ENCODE measurements at places on chromosomes 4 and X. TPM values are rescaled to one million over a fixed set of nuclear protein-coding genes. Genes with fewer than 3 reads are reported as not detected.

MAGEA6 gene
- not detected for total RNA-seq

DNA sequence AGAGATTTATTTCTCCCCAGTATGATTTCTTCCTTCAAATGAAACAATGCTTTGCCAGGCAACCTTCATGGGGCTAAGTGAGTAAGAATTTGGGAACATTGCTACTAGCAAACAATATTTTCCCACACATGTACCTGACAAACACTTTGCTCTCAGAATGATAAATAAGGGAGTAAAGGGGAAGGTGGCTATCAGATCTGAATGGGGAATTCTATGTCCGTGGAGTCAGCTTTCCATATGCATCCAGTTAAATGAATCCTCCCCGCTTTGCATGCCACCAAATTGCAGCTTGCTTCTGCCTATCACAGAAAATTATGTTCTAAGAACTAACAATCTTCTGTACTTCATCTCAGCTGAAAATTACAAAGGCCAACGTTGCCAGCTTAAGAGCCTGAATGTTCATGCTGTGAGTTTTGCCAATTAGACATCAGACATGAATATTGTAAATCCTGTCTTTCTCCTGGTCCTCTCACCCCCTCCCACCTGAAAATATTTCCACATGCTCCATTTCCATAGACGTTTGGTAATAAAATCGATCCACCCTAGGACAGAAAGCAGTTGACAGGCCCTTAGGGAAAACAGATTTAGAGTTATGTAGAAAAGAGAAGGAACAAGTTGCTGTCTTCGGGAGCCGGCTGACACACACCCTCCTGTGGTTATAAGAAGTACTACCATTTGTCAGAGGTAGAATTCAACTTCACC is 6.3 kb downstream of the MEPE start:
- no peak for DNase-seq

DNA sequence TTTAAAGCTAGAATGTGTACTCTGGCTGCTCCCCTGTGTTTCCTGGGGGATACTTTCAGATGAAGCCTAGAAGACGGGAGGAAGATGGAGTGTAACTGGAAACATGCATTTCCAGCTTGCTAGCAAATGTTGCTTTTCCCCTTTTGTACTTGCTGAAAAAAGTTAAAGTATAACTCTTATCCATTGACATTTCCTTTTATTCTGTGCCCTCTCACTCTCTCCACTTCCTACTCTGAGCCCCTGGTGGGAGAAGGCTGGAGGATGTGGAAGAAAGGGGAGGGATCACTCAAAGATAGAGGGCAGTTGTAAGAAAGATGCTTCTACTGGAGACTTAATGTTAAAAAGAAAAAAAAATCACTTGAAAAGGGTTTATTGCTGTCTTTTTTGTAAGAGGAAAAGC is 396.5 kb downstream of the DTHD1 start:
- DNase-seq: no peak

- peak; percentile 10 for DNase-seq
These were observed 37.4 kb downstream of the LHFPL1 start for GRCh38 chrX:112642349-112642748.

UGDH gene
- 3.6 TPM for total RNA-seq

- DNase-seq: no peak
These were observed 8.9 kb upstream of the P2RY8 start for GRCh38 chrX:1545776-1546408.

DNA sequence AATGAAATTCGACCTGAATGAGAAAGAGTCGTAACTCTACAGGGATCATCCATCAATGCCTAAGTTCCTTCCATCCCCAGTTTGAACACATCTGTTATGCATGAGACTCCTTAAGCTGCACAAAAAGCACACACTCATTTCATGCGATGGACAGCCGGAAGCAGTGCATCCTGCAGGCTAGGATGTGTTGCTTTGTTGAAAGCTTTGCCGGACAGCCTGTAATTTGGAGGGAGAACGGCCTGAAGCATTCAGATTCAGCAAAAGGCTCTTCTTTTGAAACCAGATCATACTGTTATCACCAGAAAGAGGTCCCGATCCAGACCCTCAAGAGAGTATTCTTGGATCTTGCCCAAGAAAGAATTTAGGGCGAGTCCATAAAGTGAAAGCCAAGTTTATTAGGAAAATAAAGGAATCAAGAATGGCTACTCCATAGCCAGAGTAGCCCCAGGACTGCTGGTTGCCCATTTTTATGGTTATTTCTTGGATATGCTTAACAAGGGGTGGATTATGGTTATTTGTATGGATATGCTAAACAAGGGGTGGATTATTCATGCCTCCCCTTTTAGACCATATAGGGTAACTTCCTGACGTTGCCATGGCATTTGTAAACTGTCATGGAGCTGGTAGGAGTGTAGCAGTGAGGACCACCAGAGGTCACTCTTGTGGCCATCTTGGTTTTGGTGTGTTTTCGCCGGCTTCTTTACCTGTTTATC is 48.1 kb upstream of the DHRSX start:
- no peak for DNase-seq

CLCN4 gene
- not detected for total RNA-seq

GRCh38 chr4:100391086-100391485 is 126.7 kb downstream of the EMCN start:
- no peak for DNase-seq

DNA sequence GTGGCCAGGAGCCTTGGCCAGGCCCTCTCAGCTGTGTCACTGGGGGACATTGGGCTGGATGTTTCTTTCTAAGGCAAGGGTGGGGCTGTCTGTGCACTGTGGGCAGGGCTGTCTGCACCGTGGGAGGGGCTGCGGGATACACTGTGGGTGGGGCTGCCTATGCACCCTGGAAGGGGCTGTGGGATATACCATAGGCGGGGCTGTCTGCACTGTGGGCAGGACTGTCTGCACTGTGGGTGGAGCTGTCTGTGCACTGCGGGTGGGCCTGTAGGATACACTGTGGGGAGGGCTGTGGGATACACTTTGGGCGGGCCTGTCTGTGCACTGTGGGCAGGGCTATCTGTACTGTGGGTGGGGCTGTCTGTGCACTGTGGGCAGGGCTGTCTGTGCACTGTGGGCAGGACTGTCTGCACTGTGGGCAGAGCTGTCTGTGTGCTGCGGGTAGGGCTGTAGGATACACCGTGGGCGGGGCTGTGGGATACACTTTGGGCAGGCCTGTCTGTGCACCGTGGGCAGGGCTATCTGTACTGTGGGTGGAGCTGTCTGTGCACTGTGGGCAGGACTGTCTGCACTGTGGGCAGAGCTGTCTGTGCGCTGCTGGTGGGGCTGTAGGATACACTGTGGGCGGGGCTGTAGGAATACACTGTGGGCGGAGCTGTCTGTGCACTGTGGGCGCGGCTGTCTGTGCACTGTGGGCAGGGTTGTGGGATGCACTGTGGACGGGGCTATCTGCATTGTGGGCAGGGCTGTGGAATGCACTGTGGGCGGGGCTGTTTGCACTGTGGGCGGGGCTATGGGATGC is 31.1 kb downstream of the ACOX3 start:
- peak; percentile 69 for DNase-seq

SMIM10 gene
- not detected for total RNA-seq

- no peak for DNase-seq
These were observed 130.3 kb downstream of the ADGRA3 start for GRCh38 chr4:22385611-22386011.

DNA sequence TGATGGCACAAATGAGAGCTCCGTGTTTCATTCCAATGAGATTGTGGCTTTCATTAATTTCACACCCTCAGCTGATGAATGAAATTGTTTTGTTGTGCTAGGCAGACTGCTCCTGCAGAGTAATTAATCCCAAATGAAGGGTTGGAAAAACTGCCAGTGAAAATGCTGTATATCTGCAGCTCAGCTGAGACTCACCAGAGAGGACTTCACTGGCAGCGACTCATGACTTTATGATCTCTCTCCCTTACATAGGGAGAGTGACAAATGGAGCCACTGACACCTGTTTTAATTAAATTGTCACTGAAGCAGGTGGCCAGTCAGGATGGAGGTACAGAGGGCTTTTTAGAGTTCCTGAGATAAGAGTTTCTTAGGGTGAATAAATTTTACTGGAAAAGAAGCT is 24.8 kb downstream of the GRXCR1 start:
- no peak for DNase-seq

DNA sequence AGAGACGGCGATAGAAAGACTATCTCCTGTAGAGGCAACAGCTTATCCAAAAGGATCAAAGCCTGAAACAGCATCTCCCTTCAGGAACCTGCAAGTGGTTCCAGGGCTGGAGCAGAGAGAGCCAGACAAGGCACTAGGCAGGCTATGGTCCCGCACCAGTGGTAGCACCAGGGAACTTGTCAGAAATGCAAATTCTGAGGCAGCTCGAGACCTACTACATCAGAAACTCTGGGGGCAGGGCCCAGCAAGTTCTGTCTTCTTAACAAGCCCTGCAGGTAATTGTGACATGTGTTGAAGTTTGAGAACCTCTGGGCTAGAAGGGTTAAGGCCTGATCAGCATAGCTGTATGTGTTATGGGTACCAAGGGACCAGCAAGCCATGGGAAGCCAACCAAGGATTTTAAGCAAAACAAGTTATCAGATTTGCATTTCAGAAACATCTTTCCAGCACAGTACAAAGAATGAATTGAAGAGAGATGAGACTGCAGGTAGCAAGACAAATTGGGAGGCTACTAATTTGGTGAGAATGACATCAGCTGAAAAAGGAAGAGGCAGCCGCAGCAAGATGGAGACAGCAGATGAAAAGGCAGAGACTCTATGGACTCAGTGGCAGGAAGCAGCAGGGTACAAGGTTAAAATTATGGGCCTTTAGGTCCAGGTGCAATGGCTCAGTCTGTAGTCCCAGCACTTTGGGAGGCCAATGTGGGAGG is 139.7 kb downstream of the TSPAN5 start:
- no peak for DNase-seq

GRCh38 chr4:38424151-38424871 is 239.7 kb upstream of the KLF3 start:
- no peak for DNase-seq

DNA sequence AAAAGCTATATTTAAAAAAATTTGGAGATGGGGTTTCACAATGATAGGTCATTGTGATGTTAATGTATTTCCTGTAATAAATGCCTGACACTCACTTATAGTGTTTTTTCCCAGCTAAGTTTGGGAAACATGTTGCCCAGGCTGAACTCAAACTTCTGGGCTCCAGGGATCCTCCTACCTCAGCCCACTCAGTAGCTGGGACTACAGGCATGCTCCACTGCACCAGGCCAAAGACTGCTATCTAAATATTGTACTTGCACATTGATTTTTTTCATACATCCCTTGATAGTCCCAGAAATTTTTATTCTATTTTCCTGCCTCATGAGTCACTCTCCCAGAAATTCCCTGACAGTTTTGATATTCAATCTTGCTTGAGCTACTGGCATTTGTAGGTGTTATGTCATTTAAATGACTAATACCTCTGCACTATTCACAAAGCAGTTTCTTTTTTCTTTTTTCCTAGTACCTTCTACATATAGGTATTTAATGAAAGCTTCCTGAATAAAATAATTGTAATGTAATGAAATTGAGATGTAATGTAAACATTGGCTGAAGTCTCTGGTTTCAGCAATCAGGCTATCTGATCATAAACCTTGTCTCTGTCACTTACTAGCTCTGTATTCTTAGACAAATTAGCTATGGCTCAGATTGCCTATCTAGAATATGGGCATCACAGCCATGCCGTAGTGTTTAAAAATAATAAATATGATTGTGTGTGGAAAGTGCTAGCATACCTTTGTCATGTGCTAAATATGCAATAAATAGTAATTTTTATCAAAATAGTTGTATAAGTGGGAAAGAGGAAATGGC is 1973.0 kb upstream of the AGA start:
- no peak for DNase-seq

DNA sequence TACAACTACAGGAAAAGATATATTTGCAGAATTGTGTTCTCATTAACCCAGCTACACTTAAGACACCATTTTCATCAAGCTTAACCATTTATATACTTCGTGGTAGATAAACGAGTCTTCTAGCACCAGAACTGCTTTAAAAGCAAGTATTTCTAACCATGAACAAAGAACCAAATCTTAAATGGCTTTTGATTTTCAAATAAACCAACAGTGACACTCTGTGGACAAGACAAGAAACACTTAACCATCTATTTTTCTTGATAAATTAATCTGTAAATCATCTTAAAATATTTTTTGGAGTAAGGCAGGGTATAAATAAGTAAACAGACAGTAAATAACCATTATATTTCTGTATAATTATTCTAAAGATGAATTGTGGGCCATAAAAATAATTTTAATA is 10.2 kb downstream of the BEND2 start:
- no peak for DNase-seq

FOXR2 gene
- total RNA-seq: not detected

GRCh38 chr4:6693231-6694176 is at the start of gene S100P:
S100P (plus strand) TSS chr4:6693878; CDS start chr4:6693933, 55 bp downstream.
- no peak for DNase-seq

DNA sequence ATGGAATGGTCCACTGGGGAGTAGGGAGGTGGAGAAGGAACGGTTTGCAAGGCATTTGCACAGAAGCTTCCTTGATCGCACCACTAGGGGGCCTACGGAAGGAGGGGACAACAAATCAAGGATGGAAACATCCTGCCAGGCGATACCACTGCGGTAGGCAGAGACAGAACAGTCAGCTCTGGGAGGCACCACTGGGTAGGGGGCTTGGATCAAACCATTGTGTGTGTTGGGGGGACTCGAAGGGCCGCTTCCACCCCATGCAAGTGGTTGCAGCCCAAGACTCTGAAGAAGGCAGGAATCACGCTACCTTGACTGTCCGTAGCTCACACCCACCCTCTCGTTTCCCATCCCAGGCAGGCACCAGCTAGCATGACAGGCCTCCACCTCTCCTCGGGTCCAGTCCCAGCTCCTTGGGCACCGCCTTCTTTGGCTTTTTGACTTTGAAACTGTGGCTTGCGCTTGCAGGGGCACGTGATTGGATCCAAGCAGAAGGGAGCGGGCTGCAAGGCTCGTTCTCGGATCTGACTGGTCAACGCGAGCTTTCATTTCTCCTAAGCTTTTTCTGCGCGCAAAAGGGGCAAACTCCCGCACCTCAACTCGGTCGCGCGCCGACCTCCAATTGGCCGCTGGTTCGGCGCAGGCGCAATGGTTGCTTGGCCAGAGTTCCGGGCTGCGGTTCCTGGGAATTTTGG is 28.4 kb downstream of the GAGE1 start:
- peak; percentile 25 for DNase-seq

- DNase-seq: no peak
These were observed 298.2 kb upstream of the KLF3 start for GRCh38 chr4:38365748-38366310.

DNA sequence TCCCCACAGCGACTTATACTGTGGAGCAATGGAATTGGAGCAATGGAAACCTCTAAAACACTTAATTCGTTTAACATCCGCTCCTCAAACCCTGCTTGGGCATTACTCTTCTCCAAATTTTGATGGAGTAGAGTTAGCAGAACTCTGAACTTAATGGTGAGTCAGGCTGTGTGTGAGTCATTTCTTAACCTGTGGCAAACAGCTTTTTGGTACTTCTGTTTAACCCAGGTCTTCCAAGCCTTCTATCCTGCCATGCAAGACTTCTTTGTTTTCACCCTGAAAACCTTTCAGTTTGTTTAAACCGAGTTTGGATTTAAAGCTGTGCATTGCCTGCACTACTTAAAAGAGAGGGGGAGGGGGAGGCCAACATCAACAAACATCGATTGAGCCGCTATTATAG is 3.6 kb upstream of the AMOT start:
- no peak for DNase-seq

All from CD8-positive, alpha-beta T cell (primary cell).